Naive thymus-derived CD8-positive, alpha-beta T cell (primary cell): ENCODE measurements at places on chromosomes 1 and 21.

- DNase-seq = no peak
Measured at GRCh38 chr1:3001471-3002348, 19.6 kb upstream of the ACTRT2 start.

DNA sequence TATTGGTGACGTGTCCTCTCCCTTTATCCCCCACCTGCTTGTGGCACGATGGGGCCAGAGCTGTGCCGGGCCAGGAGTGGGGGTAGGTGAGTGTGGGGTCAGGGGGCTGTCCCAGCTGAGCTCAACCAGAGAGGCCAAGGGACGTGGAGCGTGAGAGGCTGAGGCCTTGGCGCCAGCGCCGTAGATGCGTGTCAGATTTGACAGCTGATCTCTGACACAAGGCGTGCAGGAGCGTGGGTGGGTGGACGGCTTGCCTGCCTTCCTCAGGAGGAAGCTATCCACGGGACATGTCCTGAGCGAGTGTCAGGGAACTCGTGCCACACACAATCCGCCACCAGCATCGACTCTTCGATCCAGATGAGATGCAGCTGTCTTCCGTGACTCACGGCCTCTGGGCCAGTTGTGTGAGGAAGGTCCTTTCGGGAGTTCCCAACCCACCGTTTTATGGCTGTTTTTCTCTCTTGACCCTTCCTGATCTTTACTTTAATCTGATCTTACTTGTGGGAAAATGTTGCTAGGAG, 56.7 kb downstream of the SPSB1 start:
- DNase-seq = no peak

GRCh38 chr1:203797216-203797615, 1.8 kb downstream of the ZBED6 start:
- DNase-seq = no peak

- DNase-seq = no peak
Measured at GRCh38 chr1:16464917-16465625, 24.5 kb downstream of the NECAP2 start.

- DNase-seq = no peak
Measured at GRCh38 chr1:7476861-7477547, 294.1 kb upstream of the VAMP3 start.

DNA sequence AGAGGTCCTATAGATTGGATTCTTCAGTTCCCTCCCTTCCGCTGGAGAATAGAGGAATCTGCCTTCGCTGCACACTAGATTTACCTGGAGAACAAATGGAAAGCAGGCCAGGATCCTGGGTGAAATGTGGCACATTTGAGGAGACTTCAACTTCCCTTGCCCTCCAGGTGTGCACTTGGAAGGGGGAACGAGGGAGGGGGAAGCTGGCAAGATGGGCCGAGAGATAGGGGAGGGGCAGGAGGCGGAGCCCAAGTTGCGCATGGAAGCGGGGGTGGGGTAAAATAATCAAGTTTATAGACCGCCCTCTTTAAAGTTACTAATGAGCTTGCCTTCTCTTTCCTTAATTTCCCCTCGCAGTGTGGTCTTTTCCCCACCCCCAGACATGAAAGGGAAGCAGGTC, 155.7 kb upstream of the CAMK1G start:
- DNase-seq = no peak

GRCh38 chr1:241713316-241713715, 61.2 kb downstream of the WDR64 start:
- DNase-seq = no peak

GRCh38 chr1:242055749-242056320, 56.9 kb upstream of the MAP1LC3C start:
- no peak for DNase-seq

- DNase-seq = no peak
Measured at GRCh38 chr21:31203431-31204054, 140.5 kb downstream of the TIAM1 start.

- no peak for DNase-seq
Measured at GRCh38 chr1:72891976-72892375, 609.6 kb upstream of the NEGR1 start.

GRCh38 chr21:41802684-41803083, 35.8 kb upstream of the RIPK4 start:
- DNase-seq = no peak

DNA sequence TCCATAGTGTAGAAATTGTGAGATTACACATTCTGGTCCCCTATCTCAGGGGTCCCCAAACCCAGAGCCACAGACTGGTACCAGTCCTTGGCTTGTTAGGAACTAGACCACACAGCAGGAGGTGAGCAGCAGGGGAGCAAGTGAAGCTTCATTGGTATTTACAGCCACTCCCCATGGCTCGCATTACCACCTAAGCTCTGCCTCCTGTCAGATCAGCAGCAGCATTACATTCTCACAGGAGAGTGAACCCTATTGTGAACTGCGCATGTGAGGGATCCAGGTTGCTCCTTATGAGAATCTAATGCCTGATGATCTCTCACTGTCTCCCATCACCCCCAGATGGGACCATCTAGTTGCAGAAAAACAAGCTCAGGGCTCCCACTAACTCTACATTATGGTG, 229.7 kb upstream of the IRF2BP2 start:
- DNase-seq = no peak

DNA sequence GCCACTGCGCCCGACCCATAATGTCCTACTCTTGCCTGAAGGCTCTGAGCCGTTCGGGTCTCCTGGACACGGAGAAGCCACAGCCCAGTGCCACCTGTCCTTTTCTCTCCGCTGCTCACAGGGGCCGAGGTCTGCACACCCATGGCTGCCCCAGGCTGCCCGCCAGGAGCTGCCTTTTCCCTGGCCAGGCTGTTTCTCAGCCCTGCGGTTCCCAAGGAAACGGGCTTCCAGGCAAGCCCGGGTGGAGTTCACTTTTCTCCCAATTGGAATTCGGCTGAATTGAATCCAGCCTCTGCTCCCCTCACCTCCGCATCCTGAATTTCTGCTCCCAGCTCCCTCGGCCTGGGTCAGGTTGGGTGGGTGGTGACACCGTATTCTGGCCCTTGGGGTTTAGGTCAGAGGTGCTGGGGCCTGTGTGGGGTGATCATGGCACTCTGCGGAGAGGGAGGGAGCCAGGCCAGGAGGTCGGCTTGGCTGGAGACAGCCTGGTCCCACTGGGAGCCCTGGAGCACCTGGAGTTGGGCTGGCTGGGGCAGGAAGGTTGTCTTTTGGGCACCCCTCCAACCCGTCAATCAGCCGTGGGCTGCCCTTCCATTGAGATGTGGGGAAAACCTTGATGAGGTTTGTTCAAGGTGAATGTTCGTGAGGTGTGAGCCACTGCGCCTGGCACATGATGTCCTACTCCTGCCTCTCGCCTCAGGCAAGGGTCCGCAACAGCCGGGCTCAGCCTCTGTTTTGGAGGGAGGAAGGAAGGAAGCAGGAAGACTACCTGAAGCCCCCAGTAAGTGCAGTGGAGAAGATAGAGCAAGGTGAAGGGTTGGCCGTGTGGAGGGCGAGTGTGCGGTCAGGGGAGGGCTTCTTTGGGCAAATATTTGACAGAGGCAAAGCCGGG, 25.1 kb downstream of the RRP1 start:
- no peak for DNase-seq

- DNase-seq = no peak
Measured at GRCh38 chr1:56872597-56872996, 18.0 kb downstream of the C8A start.

- no peak for DNase-seq
Measured at GRCh38 chr1:202186327-202186726, 7.3 kb upstream of the LGR6 start.

GRCh38 chr1:102531036-102531435, 534.3 kb upstream of the OLFM3 start:
- no peak for DNase-seq

DNA sequence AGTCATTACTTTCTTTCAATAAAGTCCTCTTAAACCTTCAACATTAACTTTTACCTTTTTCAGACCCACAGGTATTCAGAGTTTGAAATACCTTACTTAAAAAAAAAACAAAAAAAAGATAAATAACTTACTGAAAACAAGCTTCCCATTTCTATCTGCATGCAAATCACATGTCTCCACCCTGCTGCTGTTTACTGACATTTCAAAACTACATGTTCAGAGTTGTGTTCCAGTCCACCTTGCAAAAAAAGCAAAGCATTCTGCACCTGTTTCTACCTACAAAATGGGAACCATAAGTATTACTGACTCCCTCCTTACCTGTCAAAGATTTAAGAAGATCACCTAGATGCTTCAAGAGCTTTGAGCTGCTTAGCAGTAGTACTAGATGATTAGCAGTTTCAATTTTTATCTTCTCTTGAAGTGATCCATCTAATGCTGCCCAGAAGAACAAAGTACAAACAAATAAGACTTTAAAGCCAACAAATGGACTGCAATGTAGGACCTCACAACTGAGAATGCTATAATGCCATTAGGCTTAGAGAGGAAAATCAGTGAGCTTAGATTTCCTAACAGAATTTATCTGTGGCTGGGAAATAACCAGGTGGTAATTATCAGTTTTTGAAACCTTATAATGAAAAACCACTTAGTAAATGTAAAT, 61.2 kb downstream of the ANKRD13C start:
- no peak for DNase-seq

GRCh38 chr1:208551633-208552320, 307.6 kb upstream of the PLXNA2 start:
- no peak for DNase-seq

- DNase-seq = no peak
Measured at GRCh38 chr1:43819357-43819756, 112.0 kb downstream of the ST3GAL3 start.

DNA sequence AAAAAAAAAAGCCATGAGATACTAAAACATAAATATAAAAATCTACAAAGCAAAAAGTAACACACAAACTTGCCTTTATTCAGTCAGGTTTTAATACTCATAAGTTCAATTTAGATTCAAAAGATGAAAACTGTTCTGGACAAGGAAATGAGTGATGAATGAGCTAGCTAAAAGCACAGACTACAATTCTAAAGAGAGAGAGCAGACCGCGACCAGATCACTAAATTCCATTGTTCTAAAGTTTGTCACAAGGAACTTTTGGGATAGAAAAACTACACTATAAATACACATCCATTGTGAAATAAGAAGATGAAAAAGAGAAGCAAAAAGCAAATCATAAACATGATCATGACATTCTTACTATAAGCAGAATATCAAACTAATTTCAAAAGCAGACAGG, 1.7 kb downstream of the ODF2L start:
- no peak for DNase-seq

- no peak for DNase-seq
Measured at GRCh38 chr21:29717659-29718058, 222.1 kb downstream of the GRIK1 start.

- DNase-seq = no peak
Measured at GRCh38 chr1:114063544-114063943, 84.3 kb downstream of the OLFML3 start.

DNA sequence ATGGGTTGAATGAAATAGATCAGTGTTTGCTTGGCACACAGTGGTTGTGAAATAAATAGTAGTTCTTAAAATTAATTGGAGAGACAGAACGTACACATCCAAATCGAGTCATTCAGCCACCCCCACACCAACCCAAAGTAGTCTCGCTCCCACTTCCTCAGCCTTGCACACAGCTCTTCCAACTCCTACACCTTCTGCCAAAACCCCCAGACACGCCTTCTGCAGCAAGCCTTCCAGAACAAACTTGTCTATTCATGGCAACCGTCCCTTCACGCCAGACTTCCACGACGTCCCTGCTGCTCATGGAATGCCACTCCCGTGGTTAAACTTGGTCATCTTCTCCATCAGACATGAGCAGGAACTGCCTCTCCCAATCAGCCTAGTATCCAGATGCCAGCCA, 37.5 kb upstream of the RD3 start:
- DNase-seq = no peak

- no peak for DNase-seq
Measured at GRCh38 chr1:93605812-93606512, 75.7 kb downstream of the BCAR3 start.

GRCh38 chr1:9284061-9284460, 8.6 kb upstream of the SPSB1 start:
- DNase-seq = no peak

DNA sequence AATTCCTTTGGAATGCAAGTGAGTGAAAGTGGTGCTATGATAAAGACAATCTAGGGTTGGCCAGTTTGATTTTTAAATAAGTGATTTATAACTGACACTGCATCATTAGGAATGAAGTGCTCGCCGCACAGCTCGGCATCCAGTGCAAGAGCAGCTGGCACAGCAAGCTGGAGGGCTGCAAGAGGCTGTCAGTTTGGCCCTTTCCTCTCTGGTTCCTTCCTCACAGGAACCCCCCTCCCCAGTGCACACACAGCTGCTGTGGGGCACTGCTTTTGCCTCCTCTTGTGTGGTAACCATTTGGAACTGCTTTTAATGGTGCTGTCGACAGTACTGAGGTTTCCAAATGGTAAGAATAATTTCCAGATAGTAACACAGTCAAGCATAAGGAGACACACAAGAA, 10.4 kb upstream of the BCAR3 start:
- DNase-seq = no peak

- no peak for DNase-seq
Measured at GRCh38 chr1:73909043-73909562, 288.9 kb downstream of the LRRIQ3 start.

- DNase-seq = no peak
Measured at GRCh38 chr1:165364568-165365133, 8.1 kb upstream of the LMX1A start.
